Central memory CD4-positive, alpha-beta T cell (primary cell): ENCODE measurements at places on chromosomes 7 and 10.

- no peak for DNase-seq
These were observed 549 bp downstream of the GPNMB start for GRCh38 chr7:23247046-23247602.

DNA sequence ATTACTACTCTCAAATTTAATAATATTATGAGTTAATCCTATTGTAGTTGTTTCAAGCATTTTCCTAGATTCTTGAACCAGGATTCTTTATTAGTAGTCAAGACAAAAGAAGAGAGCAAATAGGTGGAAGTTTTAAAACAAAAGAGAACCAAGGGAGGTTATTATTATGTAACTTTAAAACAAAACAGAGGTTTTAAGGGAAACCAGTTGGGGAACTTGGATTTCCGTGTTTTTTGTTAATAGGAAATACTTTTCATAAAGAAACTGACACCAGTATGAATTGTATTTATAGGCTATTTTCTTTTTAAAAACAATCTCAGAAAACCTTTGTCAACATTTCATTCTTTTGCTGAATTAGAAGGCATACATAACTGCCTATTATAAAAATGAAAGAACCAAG, 183.9 kb downstream of the WNT2 start:
- DNase-seq, result no peak

DNA sequence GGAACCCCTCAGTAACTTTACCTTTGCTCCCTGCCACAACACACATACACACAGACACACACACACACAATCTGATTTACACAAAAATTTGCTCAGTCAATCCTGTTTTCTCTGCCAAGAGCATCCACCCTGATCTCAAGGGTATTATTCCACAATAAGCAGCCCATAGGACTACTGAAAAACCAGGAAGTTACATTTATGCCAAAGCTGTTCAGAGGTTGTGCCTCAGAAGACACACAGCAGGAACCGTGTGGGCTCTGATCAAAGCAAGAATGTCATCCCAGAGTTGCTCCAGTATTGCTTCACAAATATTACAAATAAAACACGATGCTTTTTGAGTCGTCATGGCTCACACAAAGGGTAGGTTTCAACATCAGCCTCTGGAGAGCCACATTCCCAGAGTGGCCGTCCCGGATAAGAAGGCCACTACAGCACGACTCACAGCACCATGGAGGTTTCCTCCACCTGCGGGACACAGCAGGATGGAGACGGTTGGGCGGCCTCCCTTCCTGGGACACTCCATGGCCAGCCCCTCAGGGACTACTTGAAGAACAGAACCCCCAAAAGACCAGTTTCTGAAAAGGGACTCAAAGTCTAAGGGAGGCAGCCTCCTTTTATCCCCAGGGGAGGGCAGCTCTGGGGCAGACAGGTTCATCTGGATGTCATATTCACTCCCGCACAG, 1.6 kb downstream of the AIFM2 start:
- DNase-seq, result no peak

- no peak for DNase-seq
These were observed 108.7 kb upstream of the DPP6 start for GRCh38 chr7:153943457-153943856.

DNA sequence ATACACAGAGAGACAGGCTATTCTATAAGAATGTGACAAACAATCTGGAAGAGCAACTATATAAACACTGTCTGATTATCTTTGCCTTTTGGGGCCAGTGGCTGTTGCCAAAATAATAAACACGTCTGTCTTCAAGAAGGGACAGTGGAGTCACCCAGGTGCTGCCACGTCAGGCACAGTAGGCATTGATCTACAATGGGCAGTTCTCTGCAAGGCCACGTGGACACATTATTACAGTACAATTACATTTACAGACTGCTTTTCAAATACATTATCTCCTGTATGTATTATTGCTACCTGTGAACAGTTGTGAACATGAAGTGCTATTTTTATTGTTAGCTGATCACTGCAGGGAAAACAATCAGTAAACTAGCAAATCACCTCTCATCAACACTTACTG, 14.0 kb downstream of the DNMBP start:
- no peak for DNase-seq

DNA sequence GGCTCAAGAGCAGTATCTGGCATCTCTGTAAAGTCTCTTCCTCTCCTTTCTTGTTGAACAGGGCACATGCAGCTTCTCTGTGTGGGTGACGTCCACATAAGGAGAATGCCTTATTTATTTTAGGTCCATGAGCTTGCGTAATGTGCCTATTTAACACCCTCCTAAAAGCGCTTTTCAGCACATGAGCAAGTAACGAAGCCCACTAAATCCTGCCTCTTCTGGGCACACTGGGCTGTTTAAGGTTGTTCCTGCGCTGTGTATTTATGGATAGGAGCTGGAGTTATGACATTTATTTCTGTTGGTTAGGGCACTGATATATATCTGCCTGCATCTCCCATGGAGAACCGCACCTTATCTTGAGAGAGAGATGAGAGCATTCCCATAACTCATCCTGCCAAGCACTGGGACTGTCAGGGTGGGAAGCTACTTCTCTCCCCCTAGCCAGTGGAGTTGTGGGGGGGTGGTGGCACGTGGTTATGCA, 76.1 kb downstream of the LRRC4 start:
- DNase-seq, result no peak

DNA sequence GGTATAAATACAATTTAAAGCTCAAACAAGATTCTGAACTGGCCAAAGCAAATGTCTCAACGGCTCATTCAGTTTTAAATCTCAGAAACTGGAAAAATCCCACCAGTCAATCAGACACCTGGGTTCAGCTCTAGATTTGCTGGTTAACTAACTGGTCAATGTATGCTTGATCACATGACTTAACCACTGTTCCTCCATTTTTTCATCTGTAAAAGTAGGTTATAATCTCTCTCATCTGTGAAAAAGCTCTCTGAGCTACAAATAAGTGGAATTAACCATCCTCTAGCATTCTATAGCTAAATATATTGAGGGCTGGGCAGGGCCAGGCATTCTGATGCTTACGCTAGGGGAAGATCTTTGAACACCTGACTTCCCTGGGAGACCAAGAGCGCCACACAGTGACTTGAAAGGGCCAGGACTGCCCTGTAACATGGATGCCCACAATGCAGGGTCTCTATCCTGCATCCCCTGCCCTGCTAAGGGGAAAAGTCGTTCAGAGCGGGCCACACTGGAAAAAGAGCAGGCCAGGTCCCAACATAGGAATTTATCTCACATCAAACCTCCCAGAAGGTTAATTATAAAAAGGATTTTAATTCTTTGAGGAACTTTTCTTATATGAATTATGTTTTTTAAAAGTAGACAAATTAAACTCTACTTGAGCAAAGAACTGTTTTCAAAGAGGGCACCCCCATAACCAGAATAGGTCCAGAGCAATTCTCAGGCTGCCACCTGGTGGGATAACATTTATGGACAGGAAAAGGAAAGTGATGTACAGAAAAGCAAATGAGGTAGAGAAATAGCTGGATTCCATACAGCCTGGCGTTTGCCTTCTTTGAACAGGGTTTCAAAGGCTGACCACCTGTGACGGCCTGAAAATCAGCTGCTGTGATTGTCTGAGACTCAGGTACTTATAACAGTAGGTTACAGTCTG, 1.8 kb downstream of the RP9 start:
- DNase-seq, result peak; percentile 33

- DNase-seq, result peak; percentile 39
These were observed at the start of gene PAOX for GRCh38 chr10:133379152-133379800. TSS of gene PAOX (plus strand) at chr10:133379262. CDS start at chr10:133379317, 55 bp downstream.

- no peak for DNase-seq
These were observed 46.7 kb downstream of the BMPR1A start for GRCh38 chr10:86803156-86803555.

DNA sequence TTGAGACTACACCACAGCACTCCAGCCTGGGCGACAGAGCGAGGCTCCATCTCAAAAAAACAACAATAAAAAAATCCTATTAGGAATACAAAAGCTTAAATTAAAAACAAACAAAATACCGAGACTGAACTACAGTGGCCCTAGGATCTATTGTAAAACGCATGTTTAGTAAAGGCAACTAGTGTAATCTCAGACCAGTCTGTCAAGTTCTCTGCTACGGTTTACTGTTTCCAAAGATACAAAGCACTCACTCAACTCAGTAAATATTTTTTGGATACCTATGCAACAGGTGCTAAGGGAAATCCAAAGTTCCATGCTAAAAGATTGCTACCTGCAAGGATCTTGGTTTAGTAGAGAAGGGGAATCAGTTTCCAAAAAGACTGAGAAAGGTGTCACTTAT, 3.4 kb upstream of the MIOS start:
- no peak for DNase-seq

GRCh38 chr7:111735661-111736551, 173.6 kb upstream of the IMMP2L start:
- peak; percentile 34 for DNase-seq

DNA sequence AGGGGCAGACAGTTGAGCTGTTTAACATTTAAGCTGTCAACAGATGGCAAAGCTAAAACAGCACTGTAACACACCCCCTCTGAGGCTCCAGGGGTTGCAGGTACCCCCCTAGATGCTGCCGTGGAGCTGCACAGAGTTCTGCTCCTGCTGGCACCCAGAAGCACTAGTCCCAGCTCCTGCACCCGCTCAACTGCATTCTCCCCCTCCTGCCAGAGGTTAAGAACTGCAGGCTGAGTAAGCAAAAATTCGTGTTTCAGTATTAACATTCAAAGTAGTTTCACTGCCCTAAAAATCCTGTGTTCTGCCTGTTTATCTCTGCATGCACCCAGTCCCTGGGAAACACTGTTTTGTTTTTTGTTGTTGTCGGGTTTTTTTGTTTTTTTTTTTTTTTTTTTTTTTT, 790.8 kb upstream of the KCND2 start:
- no peak for DNase-seq

DNA sequence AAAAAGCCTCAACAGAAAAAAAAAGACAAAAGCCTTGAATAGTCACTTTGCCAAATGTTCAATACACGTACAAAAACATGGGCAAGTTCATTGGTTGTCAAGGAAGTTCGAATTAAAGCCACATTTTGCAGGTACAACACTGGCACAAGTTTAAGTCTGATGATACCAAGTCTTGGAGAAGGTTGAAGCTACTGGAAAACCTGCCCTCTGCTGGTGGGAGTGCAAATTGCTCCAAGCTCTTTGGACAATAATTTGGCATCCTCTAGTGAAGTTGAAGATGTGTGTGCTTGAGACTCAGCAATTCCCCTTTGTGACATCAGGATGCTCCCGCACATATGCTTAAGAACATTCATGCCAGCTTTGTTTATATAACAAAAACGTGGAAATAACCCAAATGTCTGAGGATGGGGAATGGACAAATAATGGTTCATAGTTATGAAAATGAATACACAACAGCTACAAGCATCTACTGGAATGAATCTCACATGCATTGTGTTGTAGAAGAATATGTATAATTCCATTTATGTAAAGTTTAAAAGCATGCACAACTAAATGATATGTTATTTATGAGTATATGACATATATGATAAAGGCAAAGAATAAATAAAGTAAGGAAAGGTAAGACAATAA, 120.0 kb upstream of the PLPP4 start:
- DNase-seq, result peak; percentile 8

DNA sequence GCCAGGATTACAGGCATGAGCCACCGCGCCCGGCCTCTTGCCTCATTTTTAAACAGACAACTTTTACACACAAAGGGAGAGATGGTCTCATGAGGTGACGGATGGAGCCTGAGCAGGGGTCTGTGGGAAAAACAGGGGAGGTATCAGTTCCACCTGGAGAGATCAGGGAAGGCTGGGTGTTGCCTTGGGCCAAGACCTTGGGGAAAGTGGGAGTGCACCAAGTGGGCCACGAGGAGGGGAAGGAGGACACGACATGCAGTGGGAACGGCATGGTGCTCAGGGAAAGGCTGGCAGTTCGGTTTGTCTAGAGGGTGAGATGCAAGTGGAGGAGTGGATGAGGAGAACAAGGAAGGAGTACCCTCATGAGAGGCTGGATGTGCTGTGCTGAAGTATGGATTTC, 8.9 kb upstream of the ZNF777 start:
- DNase-seq, result no peak

GRCh38 chr7:155603205-155603857, 41.1 kb upstream of the RBM33 start:
- DNase-seq, result no peak

GRCh38 chr7:149624006-149624405, 126.4 kb upstream of the ZNF746 start:
- peak; percentile 29 for DNase-seq

GRCh38 chr10:122336332-122336731, 38.2 kb upstream of the PLEKHA1 start:
- no peak for DNase-seq

DNA sequence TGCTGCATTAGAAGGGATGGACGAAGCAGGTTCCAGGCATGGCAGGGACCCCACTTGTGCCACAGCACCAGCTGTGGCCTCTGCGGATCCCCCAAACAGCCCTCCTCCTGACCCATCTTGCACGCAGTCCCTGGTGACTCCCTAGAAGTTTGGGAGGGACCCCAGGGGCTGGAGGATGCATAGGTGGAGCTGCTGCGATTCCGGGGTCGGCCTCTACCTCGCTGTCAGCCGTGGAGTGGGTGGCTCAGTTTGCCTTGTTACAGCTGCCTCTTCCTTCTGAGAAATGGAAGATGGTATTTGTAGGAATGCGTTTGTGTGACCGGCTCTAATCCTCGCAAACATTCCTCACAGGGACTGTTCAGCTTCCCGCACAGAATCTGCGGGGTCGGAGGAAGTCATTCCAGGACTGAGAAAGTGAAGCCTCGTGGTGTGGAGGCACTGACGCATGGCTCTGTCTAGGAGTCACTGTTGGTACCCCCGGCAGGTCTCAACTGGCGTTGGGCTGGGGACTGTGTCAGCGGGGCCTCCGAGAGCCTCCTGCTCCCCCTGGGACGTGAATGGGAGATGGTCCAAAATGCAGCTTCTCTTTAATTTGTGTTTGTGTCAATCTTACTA, 17.5 kb downstream of the PWWP2B start:
- no peak for DNase-seq
